IPS-NIHi11 (cell line): ENCODE measurements at places on chromosomes 3 and 15.

- DNase-seq: no peak
Measured at GRCh38 chr3:12508291-12508700, 24.0 kb downstream of the TSEN2 start.

- no peak for DNase-seq
Measured at GRCh38 chr15:69493406-69493805, 40.8 kb downstream of the RPLP1 start.

GRCh38 chr15:40104296-40104864, 4.3 kb downstream of the BMF start:
- DNase-seq: no peak

DNA sequence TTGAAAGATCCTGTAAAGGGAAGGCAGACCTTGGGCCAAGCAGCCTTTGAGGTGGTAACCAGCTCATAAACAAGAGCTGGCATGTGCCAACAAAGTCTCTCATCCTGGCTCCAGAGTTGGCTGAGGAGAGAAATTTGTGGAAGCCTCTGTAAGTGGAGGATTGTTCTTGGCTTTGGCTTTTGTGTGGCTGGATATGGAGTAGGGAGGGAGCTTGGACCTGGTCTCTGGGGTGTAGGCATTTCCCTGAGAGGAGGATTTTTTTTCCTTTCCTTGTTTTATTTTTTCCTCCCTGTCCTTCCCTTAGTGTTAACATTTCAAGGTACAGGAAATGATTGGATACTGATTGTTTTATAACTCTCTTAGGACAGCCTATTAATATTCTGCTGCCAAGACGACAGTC, 60.8 kb downstream of the ZNF609 start:
- no peak for DNase-seq

DNA sequence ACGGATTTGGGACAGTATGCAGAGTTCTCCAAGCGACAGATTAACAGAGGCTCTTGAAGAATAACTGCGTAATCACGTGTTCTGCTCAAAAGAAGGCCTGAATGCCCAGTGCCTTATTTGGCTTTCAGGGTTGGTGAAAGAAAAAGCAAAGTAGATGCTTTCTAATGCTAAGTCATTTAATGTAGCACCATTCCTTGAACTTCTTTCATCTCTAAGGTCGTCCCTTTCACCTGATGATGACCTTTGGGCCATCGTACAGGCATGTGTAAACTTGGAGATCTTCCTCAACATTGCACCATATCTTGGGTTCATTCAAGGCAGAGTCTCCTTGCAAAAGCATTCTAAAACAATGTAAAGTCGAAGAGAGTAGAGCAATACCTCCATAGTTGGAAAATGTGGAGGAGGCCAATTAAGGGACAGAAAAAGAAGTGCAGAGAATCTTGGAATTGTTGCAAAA, 48.9 kb downstream of the TMEM44 start:
- DNase-seq: no peak

- no peak for DNase-seq
Measured at GRCh38 chr3:132220986-132221385, 96.2 kb upstream of the ACP3 start.

- DNase-seq: no peak
Measured at GRCh38 chr3:18643281-18643680, 218.1 kb upstream of the SATB1 start.

GRCh38 chr3:103609472-103609871, 1174.7 kb downstream of the ZPLD1 start:
- DNase-seq: no peak

GRCh38 chr3:120497336-120497735, 46.5 kb upstream of the FSTL1 start:
- no peak for DNase-seq

DNA sequence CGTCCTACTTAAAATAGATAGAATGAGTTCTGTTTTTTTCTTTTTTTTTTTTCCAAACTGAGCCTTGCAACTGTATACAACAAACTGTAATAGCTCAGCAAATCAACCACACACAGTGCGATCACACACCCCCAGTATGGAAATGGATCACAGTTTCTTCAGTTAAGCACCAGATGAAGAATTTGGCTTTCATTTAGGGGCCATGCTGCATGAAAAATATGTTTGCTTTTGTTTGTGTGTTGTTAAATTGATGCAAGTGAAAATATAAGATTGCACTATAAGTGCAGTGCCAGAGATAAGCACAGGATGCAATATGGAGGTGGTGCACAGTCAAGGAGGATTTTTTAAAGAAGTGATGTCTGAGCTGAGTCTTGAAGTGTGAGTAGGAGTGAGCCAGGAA, 17.8 kb downstream of the CCDC54 start:
- DNase-seq: no peak

GRCh38 chr3:74824366-74824765, 209.9 kb upstream of the CNTN3 start:
- DNase-seq: no peak

DNA sequence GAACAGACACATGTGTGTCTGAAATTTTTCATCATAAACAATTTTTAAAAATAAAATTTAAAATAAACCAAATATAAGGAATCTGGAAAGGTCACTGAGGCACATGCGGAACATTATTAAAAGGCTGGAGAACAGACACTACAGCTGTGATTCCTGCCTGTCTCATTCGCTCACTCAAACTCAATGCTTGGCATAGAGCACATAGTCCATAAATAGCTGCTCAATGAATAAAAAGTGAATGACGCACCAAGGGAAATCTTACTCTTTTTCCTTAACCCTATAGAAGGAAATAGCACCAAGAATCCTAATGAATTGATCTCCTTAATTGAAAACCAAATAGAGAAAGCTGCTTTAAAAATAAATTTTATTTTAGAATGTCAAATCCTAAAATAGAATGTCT, 98.4 kb downstream of the FSIP1 start:
- DNase-seq: no peak

DNA sequence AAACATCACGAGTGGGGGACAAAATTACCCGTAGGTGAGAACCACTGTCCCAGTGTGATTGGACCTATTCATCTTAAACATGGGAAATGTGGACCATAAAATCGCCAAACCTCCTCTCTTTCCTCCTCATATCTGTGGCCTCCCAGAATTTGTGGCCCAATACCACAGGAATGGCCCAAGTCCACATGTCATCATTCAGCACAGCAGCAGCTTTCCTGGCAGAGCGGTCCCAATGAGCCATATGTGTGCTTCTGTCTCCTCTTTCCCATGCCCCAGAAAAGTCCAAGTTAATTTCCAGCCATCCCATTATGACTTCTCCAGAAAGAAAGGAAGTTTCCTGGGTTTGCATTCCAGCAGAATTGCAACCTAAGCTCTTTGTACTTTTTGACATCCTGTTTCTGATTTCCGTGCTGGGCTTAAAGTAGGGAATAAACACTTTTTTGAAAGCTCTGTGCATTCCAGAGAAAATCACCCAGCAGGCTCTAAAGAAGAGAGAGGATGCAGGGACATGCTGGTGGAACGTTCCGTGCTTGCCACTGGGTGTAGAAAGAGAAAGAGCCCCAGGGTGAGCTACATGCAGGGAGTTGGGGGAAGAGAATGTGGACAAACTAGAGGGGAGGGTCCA, 259.4 kb upstream of the PROK2 start:
- DNase-seq: no peak

DNA sequence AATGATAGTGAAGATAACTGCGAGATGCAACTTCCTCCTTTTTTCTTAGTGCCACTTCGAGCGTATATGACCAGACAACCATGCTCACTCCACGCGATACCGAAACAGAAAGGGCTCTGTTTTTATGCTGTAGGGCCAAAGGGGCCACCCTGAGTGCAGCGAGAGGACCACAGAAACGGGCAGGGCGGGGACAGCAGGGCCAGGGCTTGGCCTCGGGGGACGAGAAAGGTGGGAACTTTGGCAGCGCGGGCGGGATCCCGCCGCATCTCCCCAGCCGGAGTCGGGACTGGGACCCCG, 483 bp downstream of the VPS13C start:
- DNase-seq: no peak

DNA sequence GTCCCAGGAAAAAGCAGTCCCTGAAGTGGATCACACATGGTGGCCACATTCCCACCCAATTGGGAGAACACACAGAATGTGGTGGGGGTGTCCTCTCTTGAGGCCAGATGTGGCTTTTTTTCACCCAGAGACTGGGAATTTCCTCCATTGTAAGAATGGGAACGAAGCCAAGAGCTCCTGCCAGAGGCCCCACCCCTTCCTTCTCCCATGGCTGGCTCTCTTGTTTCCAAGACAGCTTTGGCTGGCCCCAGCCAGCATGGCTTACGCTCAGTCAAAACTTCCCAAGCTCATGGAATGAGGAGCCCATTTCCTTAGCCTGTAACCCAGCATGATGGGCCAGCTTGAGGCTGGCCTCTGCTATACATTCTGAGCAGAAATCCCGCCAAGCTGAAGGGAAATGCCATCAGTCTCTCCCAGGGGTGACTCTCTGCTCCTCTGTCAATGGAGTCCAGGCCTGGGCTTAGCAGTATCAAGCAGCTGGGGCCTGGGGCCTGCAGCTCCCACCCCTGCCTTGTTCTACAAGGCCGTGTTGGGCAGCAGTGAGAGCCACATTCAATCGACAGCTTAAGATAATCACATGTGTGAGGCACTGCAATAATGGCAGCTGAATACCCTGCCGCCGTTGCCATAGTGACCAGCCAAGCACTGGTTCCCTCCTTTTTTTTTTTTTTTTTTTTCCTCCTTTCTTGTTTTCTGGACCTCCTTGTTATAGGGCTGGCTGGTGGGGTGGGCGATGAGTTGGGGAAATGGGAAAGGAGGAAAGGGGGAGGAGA, 142.4 kb downstream of the EPHB1 start:
- peak; percentile 59 for DNase-seq

DNA sequence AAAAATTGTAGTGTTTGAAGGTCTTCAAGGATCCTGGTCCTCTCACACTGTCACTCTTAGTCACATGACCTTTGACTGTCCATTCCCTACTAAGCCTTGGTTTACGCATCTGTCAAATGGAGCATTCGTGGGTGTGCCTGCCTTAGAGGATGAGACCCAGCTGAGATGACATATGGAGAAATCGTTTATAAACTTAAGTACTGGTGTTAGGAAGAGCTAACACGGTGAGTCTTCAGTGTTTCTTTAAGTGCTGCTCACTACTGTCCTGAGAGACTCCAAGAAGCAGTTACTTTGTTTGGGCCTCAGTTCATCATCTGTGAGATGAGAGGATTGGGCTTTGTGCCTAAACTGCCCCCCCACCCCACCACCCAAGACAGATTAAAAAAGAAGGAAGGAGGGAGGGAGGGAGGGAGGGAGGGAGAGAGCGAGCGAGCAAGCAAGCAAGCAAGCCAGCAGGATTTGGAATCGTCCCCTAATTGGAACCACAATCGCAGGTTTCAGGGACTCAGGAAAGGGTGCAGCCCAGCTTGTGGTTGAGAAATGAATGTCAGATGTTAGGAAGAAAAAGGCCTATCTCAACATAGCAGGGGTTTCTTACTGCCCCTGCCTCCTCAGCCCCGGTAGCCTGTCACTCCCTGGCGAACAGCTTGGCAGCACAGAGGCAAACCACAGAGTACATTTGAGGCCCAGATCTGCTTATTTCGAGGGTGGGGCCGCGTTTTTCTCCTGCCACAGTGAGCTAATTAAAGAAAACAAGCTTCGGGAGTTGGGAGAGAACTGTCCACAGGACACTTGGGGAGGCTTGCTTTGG, 32.7 kb downstream of the SMAD3 start:
- DNase-seq: no peak

DNA sequence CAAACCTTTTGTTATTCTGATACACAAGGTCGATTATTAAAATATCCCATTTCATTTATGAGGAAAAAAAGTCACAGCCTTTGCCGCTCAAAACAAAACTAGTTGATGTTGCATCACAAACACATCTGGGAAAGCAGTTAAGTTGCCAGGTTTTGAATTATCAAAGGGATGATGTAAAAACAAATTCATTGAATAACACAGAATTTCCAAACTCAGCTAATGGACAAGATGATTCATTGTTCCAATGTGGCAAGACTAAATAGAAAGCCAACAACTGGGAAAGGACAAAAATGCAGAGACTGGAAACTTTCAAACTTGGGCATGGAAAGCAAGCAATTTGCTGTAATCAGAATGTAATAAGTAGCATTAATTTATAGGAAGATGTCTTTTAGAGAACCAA, 610.0 kb upstream of the ZNF385D start:
- no peak for DNase-seq

- DNase-seq: no peak
Measured at GRCh38 chr3:154184582-154184981, 63.4 kb downstream of the ARHGEF26 start.

DNA sequence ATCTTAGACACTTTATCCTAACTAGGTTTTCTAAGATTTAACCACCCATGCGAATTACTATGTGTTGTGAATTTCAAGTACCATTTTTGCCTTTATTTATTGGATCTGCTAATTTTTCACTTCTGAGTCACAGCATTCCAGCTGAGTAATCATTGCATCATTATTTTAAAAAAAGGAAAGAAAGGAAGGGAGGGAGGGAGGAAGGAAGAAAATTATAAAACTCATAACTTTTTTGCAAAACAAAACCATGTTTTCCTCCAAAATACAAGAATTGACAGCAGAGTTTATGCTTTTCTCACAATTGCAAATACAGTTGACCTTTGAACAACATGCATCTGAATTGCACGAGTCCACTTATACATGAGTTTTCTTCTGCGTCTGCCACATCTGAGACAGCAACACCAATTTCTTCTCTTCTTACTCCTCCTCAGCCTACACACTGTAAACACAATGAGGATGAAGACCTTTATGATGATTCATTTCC, 651.4 kb upstream of the NECTIN3 start:
- no peak for DNase-seq

GRCh38 chr15:42996871-42997270, 76.3 kb upstream of the TTBK2 start:
- no peak for DNase-seq

DNA sequence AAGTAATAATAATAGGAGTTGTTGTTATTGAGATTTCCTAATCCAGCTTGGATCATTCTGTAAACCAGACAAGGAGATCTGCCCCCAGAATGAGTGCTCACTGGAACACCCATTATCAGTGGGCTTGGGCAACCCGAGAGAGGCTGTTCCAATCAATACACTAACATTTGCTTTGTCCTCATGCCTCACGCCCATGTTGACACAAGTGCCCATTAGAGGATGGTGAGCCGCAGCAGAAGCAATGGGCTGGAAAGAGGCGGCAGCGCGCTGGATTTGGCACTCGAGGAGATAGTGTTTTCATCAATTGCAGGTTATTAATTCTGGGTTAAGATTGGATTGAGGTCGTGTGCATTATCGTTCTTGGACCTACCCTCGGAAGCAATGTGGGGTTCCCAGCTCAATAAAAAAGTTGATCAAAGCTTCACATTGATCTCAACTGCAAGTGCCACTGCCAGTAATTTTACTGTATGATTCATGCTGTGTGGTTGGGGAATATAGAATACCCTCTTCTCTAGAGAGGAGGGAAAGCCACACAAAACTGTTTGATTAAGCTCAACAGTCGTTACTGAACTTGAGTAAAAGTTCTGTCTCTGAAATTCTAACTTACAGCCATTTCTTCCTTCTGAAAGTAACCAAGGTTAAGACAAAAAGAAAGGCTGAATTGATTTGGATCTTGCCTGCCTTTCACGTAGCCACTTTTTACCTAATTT, 15.7 kb downstream of the LYZL4 start:
- DNase-seq: no peak

- no peak for DNase-seq
Measured at GRCh38 chr15:58457466-58457965, 25.7 kb downstream of the LIPC start.
